MCF 10A (cell line): ENCODE measurements at places on chromosomes 13 and 19. TPM values are rescaled to one million over a fixed set of nuclear protein-coding genes. Genes with fewer than 3 reads are reported as not detected.

DNA sequence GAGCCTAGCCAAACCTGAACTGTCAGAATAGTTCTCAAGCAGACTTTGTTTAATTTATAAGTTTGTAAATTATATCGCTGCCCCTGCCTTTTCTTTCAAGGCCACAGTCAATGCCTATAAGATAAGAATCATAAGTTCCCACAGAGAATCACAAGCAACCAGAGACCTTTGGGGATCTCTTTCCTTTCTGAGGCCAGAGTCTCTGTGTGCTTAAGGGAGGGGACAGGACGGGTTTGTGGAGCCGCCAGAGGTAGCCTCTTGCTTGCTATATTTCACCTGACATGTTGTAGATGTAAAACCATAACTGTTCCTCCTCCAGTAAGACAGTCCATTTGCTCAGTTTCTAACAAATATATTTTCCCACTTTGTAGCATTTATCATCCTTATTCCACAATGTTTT, 458.8 kb downstream of the RFC3 start:
- H3K4me1 ChIP-seq: no peaks in the 10 kb centered on the region
- no peak overlapping the region for H3K27ac ChIP-seq
- no peak for DNase-seq

GRCh38 chr13:75761369-75761768, 125.2 kb downstream of the LMO7 start:
- peaks cover 9% of the 10 kb centered on the region for H3K36me3 ChIP-seq
- DNase-seq: peak; percentile 16
- H3K4me3 ChIP-seq: peak overlapping the region; percentile 80
- H3K27ac ChIP-seq: peak overlapping the region; percentile 99

The PABPC3 gene
- total RNA-seq: 0.72 and 0.96 TPM in 2 replicates

DNA sequence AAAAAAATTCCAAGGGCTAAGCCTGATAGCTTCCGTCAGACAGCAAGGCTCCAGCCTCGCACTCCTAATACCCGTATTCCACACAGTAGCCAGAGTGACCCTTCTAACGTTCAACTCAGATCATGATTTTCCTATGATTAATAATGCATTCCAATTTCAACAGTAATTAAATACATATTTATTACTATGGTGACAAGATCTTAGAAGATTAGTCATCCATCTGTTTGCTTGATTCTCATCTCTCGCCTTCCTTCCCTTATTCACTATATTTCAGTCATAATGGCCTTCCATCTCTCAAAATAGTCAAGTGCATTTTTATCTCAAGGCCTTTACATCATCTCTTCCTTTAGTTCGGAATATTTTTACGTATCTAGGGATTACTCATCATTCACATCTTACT, 621.2 kb upstream of the SPRY2 start:
- no peaks in the 10 kb centered on the region for H3K27me3 ChIP-seq
- no peak overlapping the region for H3K4me3 ChIP-seq
- no peak overlapping the region for H3K27ac ChIP-seq
- DNase-seq: no peak
- H3K36me3 ChIP-seq: no peaks in the 10 kb centered on the region

GRCh38 chr13:69921156-69921555, 186.5 kb upstream of the ATXN8OS start:
- no peak overlapping the region for H3K4me3 ChIP-seq
- no peak overlapping the region for H3K27ac ChIP-seq
- DNase-seq: no peak
- no peaks in the 10 kb centered on the region for H3K4me1 ChIP-seq

- H3K27ac ChIP-seq: no peak overlapping the region
- H3K27me3 ChIP-seq: no peaks in the 10 kb centered on the region
- H3K4me1 ChIP-seq: peaks cover 50% of the 10 kb centered on the region
- H3K36me3 ChIP-seq: no peaks in the 10 kb centered on the region
- DNase-seq: peak; percentile 18
Observed at GRCh38 chr13:31947105-31947504, 84.5 kb upstream of the FRY start.

The GRIN2D gene
- total RNA-seq: 0.35 and 0.39 TPM in 2 replicates

- DNase-seq: peak; percentile 95
- peaks cover 22% of the 10 kb centered on the region for H3K36me3 ChIP-seq
- peak overlapping the region; percentile 73 for H3K4me3 ChIP-seq
- no peaks in the 10 kb centered on the region for H3K27me3 ChIP-seq
Observed at GRCh38 chr19:51688671-51689571, 4.2 kb upstream of the SPACA6 start.

GRCh38 chr19:19461671-19462622, 53.4 kb downstream of the TSSK6 start:
- no peak for DNase-seq
- peak overlapping the region; percentile 85 for H3K27ac ChIP-seq
- peaks cover 53% of the 10 kb centered on the region for H3K4me1 ChIP-seq
- H3K36me3 ChIP-seq: peaks cover 40% of the 10 kb centered on the region
- H3K27me3 ChIP-seq: no peaks in the 10 kb centered on the region

The NLRP4 gene
- not detected in 2 replicates for total RNA-seq

DNA sequence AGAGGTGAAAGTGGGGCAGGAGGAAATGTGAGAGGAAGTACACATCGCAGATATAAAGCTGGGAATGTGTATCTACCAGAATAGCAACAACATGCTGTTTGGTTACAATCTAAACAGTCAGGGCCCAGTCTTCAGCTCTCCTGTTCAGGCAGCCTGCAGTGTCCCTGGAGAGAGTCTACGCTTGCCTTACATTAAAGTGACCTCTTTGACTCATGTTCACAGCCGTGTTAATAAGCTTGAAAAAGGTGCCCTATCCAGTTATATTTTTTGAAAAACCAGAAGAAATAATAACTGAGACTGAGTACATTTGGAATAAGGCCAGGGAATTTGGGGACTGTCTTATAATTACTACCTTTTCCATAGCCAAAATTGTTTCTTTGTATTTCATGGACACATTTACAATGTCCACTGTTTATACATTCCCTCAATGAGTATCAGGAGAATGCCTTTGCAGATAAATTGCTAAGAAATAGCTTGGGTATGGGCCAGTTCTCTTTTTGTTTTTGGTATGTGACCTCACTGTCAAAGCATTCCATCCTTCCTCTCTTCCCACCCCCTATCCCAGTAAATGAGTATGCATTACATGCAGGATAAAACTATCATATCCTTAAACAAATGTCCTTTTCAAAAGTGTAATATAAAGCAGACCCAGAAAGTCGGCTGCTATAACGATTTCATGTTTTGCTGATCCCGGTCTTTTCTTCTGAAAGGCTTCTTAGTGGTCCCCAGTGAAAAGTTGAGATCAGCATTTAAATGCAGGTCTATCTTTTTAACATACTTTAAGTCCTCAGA, 82.6 kb downstream of the PCDH9 start:
- H3K27ac ChIP-seq: peak overlapping the region; percentile 49
- peak overlapping the region; percentile 20 for H3K4me3 ChIP-seq
- DNase-seq: peak; percentile 9
- H3K36me3 ChIP-seq: no peaks in the 10 kb centered on the region
- H3K4me1 ChIP-seq: peaks cover 27% of the 10 kb centered on the region

DNA sequence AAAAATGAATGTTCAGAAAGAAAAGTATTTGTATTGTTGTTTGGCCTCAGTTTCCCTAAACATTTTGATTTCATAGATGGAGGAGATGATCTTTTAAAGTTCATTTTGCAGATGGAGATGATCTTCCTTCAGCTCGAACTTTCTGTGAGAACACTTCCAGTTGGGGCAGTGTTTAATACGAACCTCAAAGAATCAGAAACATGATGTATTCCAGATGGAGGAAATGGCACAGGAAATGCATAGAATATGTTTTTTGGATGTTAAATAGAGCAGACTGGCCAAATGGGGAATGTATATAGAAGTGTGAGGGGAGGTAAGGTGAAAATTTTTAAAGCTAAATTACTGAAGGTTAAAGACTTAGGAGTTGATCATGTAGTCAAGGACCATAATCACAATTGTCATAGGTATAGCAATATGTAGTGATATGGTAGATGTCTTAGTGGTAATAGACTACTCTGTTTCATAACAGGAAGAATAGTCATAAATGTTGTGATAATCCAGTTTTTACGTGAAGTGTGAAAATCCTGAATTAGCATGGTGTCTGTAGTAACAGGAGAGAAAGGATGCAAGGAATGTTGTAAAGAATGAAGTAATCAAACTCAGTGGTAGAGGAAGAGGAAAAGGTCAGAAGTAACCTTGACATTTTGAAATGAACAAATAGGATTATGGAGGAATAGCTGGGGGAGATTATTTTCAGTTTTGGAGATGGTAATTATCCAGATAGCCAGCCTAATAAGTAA, 5.1 kb downstream of the RAP2A start:
- no peak for DNase-seq
- H3K4me3 ChIP-seq: no peak overlapping the region
- H3K27me3 ChIP-seq: no peaks in the 10 kb centered on the region
- no peak overlapping the region for H3K27ac ChIP-seq

GRCh38 chr13:77503398-77503797, 32.1 kb upstream of the SCEL start:
- DNase-seq: no peak
- H3K4me1 ChIP-seq: peaks cover 10% of the 10 kb centered on the region
- no peaks in the 10 kb centered on the region for H3K36me3 ChIP-seq
- H3K27ac ChIP-seq: no peak overlapping the region
- no peak overlapping the region for H3K4me3 ChIP-seq

The CACTIN gene
- total RNA-seq: 24.7 and 25.1 TPM in 2 replicates

The MEIS3 gene
- total RNA-seq: 6.6 and 11.2 TPM in 2 replicates

The CCDC194 gene
- total RNA-seq: 0.37 TPM in 1 of 2 replicates, not detected in the other

The TINCR gene
- total RNA-seq: 0.20 and 0.21 TPM in 2 replicates

The C1QTNF9B gene
- total RNA-seq: not detected in 2 replicates

- no peak overlapping the region for H3K27ac ChIP-seq
- H3K27me3 ChIP-seq: no peaks in the 10 kb centered on the region
- peaks cover 75% of the 10 kb centered on the region for H3K36me3 ChIP-seq
- no peak for DNase-seq
Observed at GRCh38 chr19:48475369-48476068, 6.3 kb downstream of the CYTH2 start.

- no peak overlapping the region for H3K27ac ChIP-seq
- H3K27me3 ChIP-seq: no peaks in the 10 kb centered on the region
- DNase-seq: no peak
- H3K36me3 ChIP-seq: no peaks in the 10 kb centered on the region
Observed at GRCh38 chr19:10467104-10467706, 36.0 kb downstream of the KEAP1 start.

The RFXAP gene
- total RNA-seq: 6.1 and 8.1 TPM in 2 replicates

DNA sequence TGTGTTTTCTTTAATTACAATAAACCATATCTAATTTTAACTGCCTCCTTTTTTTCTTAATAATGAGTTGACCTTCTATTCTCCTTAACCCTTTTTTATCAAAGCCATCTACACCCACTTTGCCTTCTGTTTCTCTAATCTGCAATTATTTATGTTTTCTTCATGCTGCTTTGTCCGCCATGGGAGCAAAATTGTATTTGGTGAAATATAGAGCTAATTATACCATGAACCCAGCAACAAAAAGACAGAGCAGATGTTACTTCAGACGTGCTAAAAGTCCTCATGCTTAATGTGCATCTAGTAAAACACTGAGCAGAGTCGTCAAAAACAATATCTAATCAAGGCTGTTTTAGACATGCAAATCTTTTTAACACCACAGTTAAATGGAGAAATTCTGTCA, 264.7 kb downstream of the DACH1 start:
- no peak overlapping the region for H3K27ac ChIP-seq
- H3K4me3 ChIP-seq: no peak overlapping the region
- no peaks in the 10 kb centered on the region for H3K4me1 ChIP-seq

The FCAR gene
- not detected in 2 replicates for total RNA-seq

GRCh38 chr19:32154418-32154817, 191.0 kb upstream of the ZNF507 start:
- no peak overlapping the region for H3K27ac ChIP-seq
- H3K36me3 ChIP-seq: no peaks in the 10 kb centered on the region
- H3K4me3 ChIP-seq: no peak overlapping the region

DNA sequence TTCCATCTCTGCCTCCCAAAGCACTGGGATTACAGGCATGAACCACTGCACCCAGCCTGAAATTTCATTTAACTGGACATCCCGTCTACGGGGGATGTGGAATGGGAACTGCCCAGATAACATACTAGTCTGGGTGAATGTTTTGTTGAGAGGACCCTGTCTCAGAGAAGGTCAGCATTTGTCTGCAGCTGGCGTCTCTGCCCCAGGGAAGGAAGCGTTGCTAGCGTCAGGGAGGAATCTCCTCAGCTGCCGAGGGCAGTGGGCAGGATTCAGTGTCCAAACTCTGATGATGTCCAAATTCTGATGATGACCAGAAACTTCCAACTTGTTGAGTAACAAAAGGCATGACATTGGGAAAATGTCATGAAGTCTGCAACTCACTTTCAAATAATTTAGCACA, 3.1 kb downstream of the NXNL1 start:
- no peaks in the 10 kb centered on the region for H3K27me3 ChIP-seq
- H3K4me3 ChIP-seq: no peak overlapping the region
- H3K27ac ChIP-seq: no peak overlapping the region
- no peaks in the 10 kb centered on the region for H3K36me3 ChIP-seq

The ZNF829 gene
- total RNA-seq: 3.3 and 3.7 TPM in 2 replicates

The CLDND2 gene
- total RNA-seq: 0.79 TPM in 1 of 2 replicates, not detected in the other

GRCh38 chr19:36225219-36225892, 10.4 kb downstream of the ZNF146 start:
- no peak overlapping the region for H3K4me3 ChIP-seq
- H3K4me1 ChIP-seq: peaks cover 12% of the 10 kb centered on the region
- H3K36me3 ChIP-seq: peaks cover 99% of the 10 kb centered on the region
- no peak overlapping the region for H3K27ac ChIP-seq
- DNase-seq: no peak

- DNase-seq: peak; percentile 92
- peak overlapping the region; percentile 14 for H3K4me3 ChIP-seq
- H3K4me1 ChIP-seq: peaks cover 28% of the 10 kb centered on the region
- H3K27me3 ChIP-seq: no peaks in the 10 kb centered on the region
Observed at GRCh38 chr13:32881777-32882145, 134.5 kb upstream of the KL start.

- peaks cover 21% of the 10 kb centered on the region for H3K4me1 ChIP-seq
- peak overlapping the region; percentile 92 for H3K27ac ChIP-seq
- H3K27me3 ChIP-seq: no peaks in the 10 kb centered on the region
- H3K36me3 ChIP-seq: peaks cover 42% of the 10 kb centered on the region
- no peak for DNase-seq
- H3K4me3 ChIP-seq: peak overlapping the region; percentile 36
Observed at GRCh38 chr19:47096721-47097120, 16.9 kb downstream of the ZC3H4 start.

- peaks cover 6% of the 10 kb centered on the region for H3K4me1 ChIP-seq
- peaks cover 23% of the 10 kb centered on the region for H3K27me3 ChIP-seq
- H3K27ac ChIP-seq: no peak overlapping the region
- H3K36me3 ChIP-seq: no peaks in the 10 kb centered on the region
- DNase-seq: no peak
Observed at GRCh38 chr19:16274447-16274846, 50.2 kb upstream of the KLF2 start.
